NCI-H2081 (cell line): ENCODE measurements at places on chromosomes 4 and X.

DNA sequence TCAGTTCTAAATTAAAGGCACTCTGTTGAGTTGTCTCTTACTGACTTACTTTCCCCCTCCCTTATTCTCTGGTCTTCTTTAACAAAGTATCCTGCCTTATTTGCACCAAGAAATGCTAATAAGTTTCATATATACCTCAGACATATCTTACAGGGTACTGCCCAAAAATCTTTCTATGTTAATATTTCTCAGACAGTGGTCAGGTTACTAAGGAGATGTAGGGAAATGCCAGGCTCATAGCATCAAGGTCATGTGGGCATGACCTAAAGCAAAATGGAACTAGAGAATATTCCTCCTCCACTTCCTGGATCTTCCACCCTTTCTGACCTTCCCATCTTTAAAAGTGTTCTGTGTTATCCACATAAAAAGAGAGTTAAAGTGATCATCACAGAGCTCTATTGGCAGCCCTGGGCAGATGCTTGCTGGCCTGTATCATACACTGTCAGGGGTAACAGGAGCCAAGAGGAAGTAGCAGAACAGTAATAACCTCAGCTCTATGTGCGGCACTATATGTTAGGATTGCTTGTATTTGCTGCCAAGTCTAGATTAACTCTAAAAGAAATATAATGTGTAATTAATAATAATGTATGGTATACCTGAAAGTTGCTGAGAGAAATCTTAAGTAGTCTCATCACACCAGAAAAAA, 74.3 kb downstream of the IQCM start:
- no peak for DNase-seq

DNA sequence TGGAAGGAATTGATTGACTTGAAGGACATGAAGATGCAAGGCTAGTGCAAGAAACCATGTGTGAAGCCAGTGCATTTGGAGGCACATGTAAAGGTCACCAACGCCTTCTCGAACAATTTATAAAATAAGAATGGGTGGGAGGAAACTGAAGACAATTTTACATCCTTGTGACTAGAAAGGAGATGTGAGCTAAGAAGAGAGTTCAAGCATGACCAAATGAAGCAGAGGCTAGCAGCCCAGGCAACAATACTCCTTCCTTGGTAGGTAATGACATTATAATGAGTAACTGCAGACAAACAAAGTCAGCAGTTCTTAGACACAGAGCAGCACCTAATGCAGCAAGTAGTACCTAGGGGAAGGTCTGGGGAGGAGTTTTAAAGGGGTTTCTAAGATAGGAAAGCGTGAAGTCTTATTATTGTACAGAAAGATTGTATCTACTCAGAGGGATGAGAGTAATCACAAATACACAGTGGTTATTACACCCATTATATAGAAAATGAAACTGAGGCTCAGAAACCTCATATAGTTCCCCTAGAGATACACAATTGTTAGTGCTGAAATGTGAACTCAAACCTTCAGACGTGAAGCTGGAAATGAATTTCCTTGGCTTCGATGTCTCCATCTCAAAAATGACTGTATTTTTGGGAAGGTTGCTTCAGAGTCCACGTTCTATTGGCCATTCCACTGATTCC, 56.1 kb downstream of the ATXN3L start:
- no peak for DNase-seq

GRCh38 chrX:23726191-23726590, 16.9 kb downstream of the ACOT9 start:
- no peak for DNase-seq

GRCh38 chr4:62285026-62285425, 1084.9 kb downstream of the ADGRL3 start:
- no peak for DNase-seq

DNA sequence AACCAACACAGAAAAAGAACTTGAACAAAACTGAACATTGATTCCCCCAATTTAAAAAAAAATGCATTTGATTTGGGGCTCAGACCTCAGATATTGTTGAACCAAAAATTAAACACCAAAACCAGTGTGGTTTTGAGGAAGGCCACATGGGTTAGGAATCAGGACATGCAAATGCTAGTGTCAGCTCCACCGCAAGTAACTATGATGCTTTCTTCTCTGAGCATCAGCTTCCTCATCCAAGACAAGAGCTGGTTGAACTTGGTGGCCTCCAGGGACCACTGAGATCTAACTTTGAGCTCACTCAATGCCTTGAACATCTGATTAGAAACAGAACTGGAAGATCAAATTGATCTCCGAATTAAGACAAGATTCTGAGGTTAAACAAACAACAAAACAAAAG, 142.9 kb upstream of the NWD2 start:
- DNase-seq, result no peak

DNA sequence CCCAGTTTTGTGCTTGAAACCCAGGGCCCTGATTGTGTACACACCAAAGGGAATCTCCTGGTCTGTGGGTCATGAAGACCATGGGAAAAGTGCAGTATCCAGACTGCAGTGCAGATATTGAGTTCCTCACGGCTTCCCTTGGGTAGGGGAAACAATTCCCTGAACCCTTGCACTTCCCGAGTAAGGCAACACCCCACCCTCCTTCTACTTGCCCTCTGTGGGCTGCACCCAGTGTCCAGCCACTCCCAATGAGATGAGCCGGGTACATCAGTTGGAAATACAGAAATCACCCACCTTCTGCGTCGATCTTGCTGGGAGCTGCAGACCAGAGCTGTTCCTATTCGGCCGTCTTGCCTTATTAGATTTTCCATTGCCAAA, 134.2 kb downstream of the FNIP2 start:
- no peak for DNase-seq

- DNase-seq, result peak; percentile 96
Observed at GRCh38 chr4:82780752-82781231, 17.8 kb downstream of the SCD5 start.
